ENCODE measurements at places on chromosomes 12 and 14.

- DNase-seq = no peak
Measured at GRCh38 chr14:55243386-55243785, 27.8 kb upstream of the FBXO34 start.

DNA sequence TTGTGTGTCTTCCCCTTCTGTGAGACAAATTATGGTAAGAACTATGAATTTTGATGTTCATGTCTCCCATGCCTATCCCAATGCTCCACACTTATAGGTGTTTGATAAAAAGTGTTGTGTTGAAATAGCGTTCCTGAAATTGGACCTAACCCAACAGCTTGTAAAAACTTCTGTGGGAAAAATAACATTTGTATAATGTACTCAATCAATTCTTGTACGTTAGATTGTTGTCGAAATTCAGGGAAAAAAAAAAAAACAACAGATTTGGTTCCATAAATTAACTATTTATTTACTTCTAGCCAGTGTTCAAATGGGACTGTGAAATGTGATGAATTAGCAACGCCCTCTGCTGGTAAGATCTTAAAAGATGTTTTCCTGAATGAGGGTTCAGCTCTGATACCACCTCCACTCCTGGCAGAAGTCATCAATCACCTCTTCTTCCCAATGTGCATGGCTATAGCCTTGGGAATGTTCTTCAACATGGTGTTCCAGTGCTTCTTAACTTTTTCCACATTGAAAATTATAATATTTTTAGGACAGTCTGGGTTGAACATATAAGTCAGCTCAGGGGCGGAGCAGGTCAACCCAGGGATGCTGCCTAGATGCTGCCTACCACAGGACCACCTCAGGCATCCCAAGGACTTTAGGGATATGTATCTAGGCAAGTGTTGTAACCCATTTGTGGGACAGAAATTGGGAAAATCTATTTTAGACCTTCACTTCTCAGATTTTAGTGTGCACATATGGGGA, 170.6 kb downstream of the OTOGL start:
- DNase-seq = no peak

- no peak for DNase-seq
Measured at GRCh38 chr12:74791365-74791764, 253.7 kb downstream of the ATXN7L3B start.

- no peak for DNase-seq
Measured at GRCh38 chr14:58297412-58297761, 968 bp upstream of the ARID4A start.

GRCh38 chr14:22384167-22384549, 204.9 kb downstream of the DAD1 start:
- DNase-seq = no peak

GRCh38 chr12:93266-94005, 26.9 kb downstream of the IQSEC3 start:
- no peak for DNase-seq

- no peak for DNase-seq
Measured at GRCh38 chr14:69014829-69015259, 35.7 kb upstream of the ACTN1 start.

DNA sequence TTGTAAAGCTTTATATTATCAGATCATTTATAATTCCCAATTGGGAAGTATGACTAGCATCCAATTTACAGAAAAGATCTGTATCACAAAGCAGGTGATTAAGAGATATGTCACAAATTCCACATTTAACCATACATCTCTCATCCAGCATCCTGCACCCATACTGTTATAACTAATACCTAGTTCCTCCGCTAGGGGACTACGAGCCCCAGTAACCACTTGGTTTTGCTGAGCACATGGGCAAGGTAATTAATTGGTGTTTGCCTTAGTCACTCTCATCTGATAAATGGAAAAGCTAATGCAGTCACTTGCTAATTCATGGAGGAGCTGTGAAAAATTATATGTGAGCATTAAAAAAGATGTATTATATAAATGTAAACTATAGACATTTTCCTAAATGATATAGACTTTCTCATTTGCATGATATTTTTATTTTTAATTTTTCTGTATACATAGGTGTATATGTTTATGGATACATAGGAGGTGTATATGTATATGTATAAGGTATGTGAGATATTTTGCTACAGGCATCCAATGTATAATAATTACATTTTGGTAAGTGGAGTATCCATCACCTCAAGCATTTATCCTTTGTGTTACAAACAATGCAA, 1031.8 kb downstream of the GALC start:
- DNase-seq = no peak

GRCh38 chr12:4417455-4417854, 28.2 kb downstream of the FGF6 start:
- no peak for DNase-seq

DNA sequence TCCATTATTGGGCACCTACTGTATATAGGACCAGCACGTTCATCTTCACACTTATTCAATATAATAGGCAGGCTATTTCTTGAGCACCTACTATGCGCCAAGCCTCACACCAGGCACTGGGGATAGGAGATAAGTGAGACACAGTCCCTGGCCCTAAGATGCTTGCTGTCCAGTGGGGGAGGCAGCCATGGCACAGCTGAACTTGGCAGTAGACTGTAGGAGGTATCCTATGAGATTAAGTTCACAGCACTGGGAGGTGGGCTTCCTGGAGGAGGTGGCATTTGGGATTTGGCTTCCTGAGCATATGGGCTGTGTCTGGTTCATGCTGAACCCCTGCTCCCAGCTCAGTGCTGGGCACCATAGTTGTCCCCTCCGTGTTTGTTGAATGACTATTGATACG, 65.1 kb downstream of the MVK start:
- DNase-seq = no peak

- DNase-seq = no peak
Measured at GRCh38 chr12:7788294-7788660, 925 bp upstream of the NANOG start.

DNA sequence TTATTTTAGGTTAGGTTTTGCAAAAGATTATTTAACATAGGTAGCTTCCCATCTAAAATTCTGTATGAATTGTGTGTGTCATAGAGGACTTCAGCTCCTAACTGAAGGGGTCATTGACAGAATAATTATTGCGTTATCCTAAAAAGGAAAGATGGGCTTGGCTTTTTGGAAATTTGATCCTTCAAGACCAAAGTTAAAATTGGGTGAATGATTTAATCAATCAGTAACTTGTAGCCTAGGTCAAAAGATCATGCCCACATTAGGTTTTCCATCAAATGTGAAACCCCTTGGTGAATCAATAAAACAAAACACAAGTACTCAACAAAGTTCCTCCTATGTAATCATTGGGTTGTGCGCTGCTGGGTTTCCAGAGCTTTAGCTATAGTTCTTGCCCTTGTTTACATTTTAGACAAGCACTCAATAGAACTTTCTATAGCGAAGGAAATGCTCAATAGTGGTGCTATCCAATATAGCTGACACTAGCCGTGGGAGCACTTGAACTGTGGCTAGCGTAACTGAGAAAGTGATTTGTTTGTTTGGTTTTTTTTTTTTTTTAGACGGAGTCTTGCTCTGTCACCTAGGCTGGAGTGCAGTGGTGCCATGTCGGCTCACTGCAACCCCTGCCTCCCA, 37.6 kb upstream of the ARHGAP5 start:
- no peak for DNase-seq

DNA sequence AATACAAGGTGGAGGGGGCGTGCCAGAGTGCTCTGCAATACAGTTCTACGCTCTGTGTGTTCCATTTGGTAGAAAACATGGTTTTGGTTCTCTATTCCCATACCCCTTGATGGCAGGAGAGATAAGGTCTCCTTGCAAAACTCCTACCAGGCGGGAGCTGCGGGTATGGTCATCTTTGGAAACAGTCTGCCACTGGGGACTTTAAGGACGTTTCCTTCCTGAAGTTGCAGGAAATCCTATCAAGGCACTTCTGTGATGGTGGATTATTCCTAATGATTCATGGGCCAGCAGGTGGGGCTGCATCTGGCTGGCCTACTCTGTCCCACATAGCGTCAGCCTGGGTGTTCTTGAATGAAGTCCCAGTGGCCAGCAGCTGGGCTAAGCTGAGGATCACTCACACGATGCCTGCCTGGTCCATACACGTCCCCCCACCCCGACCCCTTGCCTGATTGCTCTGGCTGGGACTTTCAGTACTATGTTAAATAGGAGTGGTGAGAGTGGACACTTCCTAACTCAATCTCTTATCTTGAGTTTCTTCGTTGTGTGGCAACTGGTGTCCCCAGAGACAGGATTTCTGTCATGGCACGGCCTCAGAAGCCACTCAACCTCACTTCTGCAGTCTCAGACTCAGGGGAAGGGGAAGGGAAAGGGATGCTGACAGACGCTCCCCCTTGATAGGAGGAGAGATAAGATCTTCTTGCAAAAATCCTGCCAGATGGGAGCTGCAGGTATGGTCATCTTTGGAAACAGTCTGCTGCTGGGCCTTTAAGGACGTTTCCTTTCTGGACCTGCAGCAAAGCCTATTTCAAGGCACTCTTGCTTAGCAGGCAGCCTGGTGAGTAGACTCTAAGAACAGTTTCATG, 61.0 kb upstream of the FKBP4 start:
- peak; percentile 24 for DNase-seq

DNA sequence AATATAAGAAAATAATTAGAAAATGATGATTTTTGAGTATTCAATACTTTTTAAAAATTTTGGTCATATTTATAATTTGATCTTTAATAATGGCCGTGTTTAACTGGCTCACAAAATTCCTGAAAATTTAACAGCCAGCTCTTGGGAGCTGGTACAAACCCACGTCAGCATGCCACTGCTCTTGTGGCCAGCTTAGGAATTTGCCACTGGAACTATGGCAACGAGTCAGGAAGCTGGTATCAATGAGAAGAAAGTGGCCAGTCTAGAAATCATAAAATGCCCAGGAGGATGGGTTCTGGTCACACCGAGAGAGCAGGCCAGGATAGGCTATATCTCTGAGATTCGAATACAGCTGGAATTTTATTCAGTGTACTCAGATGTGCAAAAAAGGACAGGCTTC, 72.2 kb upstream of the PLEKHG3 start:
- DNase-seq = no peak

DNA sequence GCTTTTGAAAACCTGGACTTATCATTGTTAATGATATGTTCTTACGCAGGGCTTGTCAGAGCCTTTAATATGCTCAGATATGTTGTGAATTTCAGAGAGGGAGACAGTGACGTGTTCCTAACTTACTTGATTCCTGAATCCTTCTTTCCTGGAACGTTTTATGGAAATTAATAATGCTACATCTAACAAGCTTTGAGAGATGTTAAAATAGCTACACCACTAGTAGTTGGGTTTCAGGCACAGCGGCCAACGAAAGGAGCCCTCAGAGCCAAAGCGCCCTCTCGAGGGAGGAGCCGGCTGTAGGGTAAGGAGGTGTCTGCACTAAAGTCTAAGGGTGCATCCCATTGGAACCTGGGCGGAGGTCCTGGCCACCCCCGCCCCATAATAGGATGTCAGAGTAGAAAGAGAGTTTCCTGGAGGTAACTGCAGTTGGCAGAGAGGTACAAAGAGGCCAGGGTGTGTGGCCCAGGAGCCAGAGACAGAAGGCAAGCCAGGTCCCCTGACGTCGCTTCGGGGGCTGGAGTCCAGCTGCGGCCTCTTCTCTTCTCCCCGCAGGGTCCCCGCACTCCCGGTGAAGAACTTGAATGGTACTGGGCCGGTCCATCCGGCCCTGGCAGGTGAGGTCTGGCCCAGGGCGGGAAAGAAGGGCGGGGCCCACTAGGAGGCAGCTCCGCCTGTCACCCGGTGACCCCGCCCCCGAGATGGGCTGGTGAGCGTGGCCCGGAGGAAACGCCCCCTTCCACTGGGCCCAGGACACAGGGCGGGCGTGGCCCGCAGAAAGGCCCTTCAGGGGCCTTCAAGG, 36.3 kb downstream of the DTX1 start:
- no peak for DNase-seq

- no peak for DNase-seq
Measured at GRCh38 chr14:72942934-72943333, 16.7 kb downstream of the DCAF4 start.

DNA sequence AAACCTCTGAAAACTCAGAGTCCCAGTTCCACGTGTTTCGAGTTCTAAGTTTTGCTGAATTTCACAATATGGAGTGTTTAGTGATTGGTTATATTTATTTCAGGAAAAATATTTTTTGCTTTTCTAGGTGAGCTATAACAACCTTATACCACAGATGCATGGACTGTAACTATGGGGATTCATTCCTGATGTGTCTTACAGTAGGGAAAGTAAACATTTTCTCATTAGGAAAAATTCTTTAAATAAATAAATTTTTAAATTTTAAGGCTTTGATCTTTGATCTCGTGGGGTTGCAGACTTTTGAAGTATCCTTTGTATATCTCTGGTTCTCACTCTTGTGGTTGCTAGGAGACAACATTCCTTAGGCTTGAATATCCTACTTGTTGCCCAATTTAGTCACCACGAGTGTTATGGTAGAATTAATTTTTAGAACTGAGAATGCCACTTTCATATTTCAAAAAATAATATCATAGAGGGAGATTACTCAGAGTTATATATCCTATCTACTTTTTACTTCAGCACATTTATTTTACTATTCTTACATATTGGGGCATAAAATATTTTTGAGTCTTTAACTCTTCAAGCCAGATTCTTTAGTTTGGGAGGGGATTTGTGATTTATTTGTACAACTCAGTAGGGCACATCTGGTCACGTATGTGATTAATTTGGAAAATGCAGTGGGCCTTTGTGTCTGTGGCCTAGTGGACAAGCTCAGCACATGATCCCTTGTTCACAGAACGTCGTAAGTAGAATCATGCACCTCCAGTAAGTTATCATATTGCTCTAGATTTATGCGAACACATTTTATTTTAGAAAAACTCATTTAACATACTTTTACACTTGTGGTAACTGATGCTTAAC, 224.0 kb downstream of the TTC6 start:
- DNase-seq = no peak

DNA sequence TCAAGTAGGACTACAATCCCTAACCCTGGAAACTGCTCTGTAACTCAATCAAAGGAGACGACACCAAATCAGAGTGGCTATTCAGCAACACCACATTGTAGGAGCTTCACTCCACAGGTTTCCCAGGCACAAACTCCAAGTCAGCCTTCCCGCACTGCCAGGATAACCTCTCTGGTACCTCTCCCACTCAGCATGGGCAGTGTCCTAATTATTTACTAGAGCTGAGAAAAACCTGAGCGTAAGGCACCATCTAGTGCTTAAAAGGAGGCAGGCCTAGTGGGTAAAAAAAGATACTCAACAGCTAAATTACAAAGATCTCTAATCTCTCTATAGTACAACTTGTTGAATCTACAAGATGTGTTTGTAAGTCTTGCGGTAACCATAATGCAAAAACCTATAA, 36.1 kb downstream of the PARP11 start:
- no peak for DNase-seq

- no peak for DNase-seq
Measured at GRCh38 chr14:71487941-71488340, 444.3 kb upstream of the RGS6 start.

GRCh38 chr12:104588047-104588920, 131.5 kb downstream of the CHST11 start:
- no peak for DNase-seq

- DNase-seq = no peak
Measured at GRCh38 chr14:50954811-50955372, 10.6 kb upstream of the PYGL start.
